Nephron progenitor cell (in vitro differentiated cells): ENCODE measurements at places on chromosomes 1 and 21.

- H3K27ac ChIP-seq: no peak overlapping the region
- no peaks in the 10 kb centered on the region for H3K27me3 ChIP-seq
- H3K4me3 ChIP-seq: no peak overlapping the region
- peaks cover 10% of the 10 kb centered on the region for H3K4me1 ChIP-seq
Measured at GRCh38 chr1:77636864-77637263, 45.6 kb downstream of the ZZZ3 start.

- no peaks in the 10 kb centered on the region for H3K36me3 ChIP-seq
- H3K27me3 ChIP-seq: peaks cover 8% of the 10 kb centered on the region
- no peak overlapping the region for H3K4me3 ChIP-seq
- DNase-seq: no peak
Measured at GRCh38 chr1:55726994-55727393, 511.8 kb upstream of the USP24 start.

GRCh38 chr1:36207339-36207738 is 16.9 kb upstream of the THRAP3 start:
- peaks cover 30% of the 10 kb centered on the region for H3K4me1 ChIP-seq
- H3K27ac ChIP-seq: no peak overlapping the region
- H3K4me3 ChIP-seq: no peak overlapping the region
- H3K36me3 ChIP-seq: no peaks in the 10 kb centered on the region

DNA sequence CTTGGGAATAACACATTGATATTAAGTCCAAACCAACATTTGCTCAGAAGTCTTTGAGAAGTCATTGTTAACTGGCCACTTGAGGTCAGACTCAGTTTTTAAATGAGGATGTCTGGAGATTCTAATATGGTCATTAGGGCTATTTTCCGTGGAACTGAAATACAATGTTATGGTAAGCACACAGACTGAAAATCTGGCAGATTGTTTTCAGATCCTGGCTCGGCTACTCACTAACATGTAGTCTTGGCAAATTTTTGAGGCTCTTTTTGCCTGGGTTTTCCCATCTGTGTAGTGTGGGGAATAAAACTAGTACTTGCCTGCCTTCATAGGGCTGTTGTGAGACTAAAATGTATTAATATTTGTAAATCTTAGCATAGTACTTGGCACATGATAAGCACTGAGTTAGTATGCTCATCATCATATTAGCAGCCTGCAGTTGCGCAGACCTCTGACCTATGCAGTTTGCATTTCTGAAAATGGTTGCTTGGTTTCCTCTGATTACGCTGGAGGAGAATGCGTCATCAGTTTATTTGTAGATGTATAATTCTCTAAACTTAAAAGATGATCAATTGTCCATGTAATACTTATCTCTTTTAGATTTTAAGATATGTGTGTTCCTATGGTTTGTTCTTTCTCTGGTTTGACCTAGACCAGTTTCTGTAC is 100.8 kb downstream of the C1orf21 start:
- no peak overlapping the region for H3K4me3 ChIP-seq
- peaks cover 39% of the 10 kb centered on the region for H3K4me1 ChIP-seq
- no peaks in the 10 kb centered on the region for H3K27me3 ChIP-seq
- no peak overlapping the region for H3K27ac ChIP-seq
- no peak for DNase-seq

GRCh38 chr1:233328142-233328921 is 808 bp downstream of the MAP3K21 start:
- H3K4me3 ChIP-seq: peak overlapping the region; percentile 78
- peaks cover 56% of the 10 kb centered on the region for H3K27me3 ChIP-seq
- H3K27ac ChIP-seq: no peak overlapping the region
- no peaks in the 10 kb centered on the region for H3K36me3 ChIP-seq

GRCh38 chr21:24899138-24899537 is 708.1 kb downstream of the MRPL39 start:
- DNase-seq: no peak
- H3K27me3 ChIP-seq: peaks cover 3% of the 10 kb centered on the region
- H3K4me1 ChIP-seq: no peaks in the 10 kb centered on the region
- H3K27ac ChIP-seq: no peak overlapping the region

GRCh38 chr1:55021942-55022546 is 17.3 kb upstream of the PCSK9 start:
- peaks cover 20% of the 10 kb centered on the region for H3K27me3 ChIP-seq
- H3K4me3 ChIP-seq: no peak overlapping the region
- DNase-seq: peak; percentile 94
- no peaks in the 10 kb centered on the region for H3K36me3 ChIP-seq
- H3K27ac ChIP-seq: peak overlapping the region; percentile 92
